ENCODE measurements at places on chromosomes 7 and 10.

- no peak for DNase-seq
Observed at GRCh38 chr7:42161110-42161509, 75.9 kb downstream of the GLI3 start.

- DNase-seq, result no peak
Observed at GRCh38 chr10:46080886-46081285, 34.8 kb upstream of the MSMB start.

DNA sequence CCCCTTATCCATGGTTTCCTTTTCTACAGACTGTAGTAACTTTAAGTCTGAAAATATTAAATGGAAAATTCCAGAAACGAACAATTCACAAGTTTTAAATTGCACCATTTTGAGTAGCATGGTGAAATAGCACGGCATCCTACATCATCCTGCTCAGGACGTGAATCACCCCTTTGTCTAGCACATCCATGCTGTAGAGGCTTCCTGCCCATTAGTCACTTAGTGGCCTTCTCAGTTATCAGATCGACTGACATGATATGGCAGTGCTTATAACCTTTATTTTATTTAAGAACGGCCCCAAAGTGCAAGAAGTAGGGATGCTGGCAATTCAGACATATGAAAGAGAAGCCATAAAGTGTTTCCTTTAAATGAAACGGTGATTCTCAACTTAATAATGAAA is 82.7 kb downstream of the CPXM2 start:
- DNase-seq, result no peak

DNA sequence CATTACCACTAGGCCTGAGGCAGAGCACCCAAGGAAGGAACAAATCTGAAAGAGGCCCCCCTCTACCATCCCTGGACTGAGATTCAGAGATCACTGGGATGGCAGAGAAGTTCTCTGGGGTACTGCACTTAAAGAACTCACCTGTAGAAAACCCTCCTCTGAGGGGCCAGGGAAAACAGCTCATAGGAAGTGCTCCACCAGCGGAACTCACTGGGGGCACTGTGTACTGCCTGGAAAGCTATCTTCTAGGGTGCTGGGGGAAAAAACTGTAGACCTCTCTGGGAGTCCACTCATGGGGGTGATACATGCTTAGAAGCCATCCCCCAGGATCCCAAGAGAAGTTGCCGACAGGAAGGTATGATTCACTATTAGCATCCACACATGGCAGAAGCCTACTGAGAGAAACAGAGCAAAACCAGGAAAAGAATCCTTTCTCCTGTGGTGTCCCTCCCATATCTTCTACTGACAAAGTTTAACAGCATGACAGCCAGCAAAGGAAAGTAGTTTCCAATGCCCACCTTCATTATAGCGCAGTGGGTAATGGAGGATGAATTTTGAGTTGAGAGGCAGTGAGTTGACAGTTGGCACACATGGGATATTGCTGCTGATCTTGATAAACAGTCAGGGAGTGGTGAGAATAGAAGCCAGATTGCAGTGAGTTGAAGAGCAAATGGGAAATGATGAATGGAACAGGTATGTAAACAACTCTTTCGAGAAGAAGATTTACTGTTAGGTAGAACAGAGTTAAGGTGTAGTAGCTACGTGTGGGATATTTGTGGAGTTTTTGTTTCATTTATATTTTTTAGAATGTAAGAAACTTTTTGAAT is 20.9 kb downstream of the ANKIB1 start:
- DNase-seq, result no peak
